COR-L47 (cell line): ENCODE measurements at places on chromosomes 3 and 15.

- DNase-seq: peak; percentile 98
Measured at GRCh38 chr15:31758126-31758525, 272.2 kb upstream of the CHRNA7 start.

GRCh38 chr3:197281849-197282248 lies 16.6 kb downstream of the DLG1 start:
- no peak for DNase-seq

- DNase-seq: no peak
Measured at GRCh38 chr3:71490692-71491091, 92.8 kb downstream of the FOXP1 start.

GRCh38 chr3:123420416-123420968 lies 28.4 kb downstream of the ADCY5 start:
- DNase-seq: no peak

DNA sequence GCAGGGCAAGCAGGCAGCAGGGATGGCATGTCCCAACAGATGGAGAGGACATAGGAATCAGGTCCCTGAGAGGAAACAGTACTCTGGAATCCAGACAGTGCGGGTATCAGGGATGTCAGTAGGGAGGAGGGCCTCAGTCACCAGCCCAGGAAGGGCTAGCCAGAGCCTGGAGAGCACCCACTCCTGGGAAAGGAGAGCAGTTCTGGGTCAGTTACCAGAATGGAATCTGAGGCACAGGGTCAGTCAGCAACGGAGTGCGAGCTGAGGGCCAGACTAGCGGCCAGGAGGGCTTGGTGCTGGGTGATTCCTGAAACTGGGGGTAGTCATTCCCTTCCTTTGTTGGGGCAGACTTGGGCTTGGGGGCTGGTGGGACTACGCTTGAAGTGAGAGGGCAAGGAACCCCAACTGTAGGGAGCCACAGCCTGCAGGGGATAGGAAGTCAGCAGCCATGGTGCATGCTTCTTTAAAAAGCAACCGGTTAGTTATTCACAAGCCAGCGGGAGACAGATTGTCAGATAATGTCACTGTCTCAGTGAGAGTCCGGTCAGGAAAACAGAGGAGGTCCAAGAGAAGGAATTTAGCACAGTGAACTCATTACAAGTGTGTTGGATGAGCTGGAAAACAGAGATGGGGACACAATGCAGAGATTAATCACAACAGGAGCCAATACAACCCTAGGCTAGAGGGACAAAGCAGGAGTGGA lies 27.9 kb downstream of the PLA1A start:
- no peak for DNase-seq

DNA sequence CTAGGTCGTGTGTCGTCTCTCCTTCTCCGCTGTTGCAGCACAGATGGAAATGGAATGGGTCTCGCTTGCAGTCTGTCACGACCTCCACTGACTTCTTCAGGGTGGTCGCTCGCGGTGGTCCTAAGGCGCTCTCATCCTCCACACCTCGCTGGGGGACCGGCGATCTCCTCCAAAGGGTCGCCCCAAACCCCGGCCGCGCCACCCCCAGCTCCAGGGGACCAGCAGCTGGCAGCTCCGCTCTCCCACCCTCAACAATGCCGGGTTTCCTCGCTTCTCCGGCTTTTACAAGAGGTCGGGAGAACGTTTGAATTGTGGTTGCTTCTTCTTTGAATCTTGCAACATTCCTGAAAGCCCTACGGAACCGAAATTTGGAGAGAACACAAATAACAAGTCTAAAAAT lies 25.9 kb downstream of the SERP1 start:
- DNase-seq: no peak

DNA sequence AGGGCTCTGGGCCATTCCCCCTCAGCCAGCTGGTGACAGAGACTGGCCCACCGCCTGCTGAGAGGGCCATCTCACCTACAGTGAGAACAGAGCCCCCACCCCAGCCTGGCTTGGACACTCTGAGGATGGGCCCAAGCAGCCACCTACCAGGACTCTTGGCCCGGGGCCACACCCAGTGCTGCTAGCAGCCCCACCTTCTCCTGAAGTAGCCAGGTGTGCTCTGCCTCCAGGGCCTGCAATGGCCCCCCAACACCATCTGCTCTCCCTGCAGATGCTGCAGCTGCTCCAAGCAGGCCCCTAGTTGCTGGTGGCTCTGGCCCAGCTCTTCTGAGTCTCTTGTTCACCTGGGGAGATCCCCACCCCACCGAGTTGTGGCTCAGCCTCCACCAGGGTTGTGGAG lies 6.8 kb upstream of the CLK3 start:
- peak; percentile 58 for DNase-seq

- DNase-seq: no peak
Measured at GRCh38 chr3:139016430-139017048, 4.2 kb downstream of the PRR23B start.

DNA sequence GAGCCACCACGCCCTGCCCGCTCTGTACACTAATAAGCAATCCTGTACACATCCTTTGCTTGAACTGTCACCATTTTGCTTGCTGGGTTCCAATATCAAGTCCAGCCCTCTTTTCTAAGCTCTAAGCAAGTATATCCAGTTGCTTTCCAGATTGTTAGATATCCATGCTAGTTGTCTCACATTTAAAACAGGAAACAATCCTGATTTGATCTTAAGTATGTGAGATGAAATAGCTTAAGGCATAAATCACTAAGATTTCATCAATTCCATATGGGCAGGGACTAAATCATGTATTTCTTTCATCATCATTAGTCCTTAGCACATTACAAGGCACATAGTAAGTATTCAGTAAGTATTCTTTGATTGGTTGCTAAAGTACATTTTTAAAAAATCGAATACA lies 16.2 kb downstream of the ATP11B start:
- no peak for DNase-seq

DNA sequence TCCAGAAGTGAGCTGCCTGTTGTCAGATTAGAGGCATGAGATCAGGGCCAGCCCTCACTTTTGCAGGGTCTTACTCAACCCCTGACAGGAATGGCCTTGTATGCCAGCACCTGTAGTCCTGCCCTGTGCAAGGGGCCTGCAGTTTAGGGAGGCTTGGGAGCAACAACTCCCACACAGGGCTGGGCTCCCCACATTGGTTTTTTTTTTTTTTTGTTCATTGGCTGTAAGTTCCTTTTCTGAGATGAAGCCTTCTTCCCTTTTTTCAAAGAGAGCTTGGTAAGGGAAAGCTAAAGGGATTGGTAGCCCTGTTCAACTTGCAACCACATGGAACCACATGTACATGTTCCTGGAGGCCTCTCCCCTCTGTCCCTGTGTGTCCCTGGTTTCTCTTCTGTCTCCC lies 46.4 kb downstream of the TNFAIP8L3 start:
- no peak for DNase-seq

GRCh38 chr15:95152741-95153140 lies 921.4 kb downstream of the MCTP2 start:
- no peak for DNase-seq

GRCh38 chr3:179852142-179852905 lies 184.4 kb downstream of the PEX5L start:
- no peak for DNase-seq

DNA sequence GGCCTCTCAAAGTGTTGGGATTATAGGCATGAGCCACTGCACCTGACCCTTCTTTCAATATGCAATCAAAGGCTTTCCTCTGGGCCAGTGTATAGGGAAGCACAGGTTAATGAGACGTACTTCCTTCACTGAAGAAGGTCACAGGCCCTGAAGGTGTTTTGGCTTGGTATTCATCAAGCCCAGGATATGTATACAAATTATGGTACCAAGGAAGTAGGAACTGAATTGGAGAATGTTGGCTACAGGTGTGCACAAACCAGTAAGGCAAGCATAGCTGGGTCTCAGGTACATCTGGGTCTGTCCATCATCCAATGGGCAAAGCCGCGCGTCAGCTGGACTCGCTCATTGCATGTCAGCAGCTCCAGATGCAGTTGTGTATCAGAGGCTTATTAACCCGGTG lies 237.9 kb downstream of the ADAMTS17 start:
- no peak for DNase-seq

DNA sequence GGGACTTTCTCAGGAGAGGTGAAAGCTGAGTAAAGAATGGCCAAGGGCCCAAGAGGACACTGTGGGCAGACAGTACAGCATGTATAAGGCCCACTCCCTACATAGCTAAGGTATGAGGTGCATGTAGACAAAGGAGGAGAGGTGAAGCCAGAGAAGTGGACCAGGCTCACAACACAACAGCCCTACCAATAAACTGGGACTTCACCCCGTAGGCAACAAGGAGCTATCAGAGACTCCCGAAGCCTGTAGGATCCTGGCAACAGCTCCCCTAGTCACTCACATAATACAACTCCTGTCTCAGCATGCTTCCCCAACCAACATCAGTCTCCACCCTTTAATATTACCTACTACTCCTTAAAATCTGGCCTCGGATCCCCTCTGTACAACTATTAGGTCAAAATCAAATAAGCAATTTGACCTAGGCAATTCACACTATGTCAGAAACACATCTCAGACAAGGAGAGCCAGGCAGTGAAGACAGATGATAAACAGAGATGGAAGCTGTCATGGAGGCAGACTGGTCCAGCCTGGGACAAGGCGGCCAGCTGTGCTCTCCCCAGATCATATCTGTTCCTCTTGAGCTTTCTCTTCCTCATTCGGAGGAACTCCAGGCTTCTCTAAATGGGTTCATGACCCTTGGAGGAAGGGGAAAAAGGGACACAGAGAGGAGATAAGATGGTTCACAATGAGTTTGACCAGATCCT lies 1.4 kb downstream of the XXYLT1 start:
- no peak for DNase-seq
